ENCODE measurements at places on chromosomes 4 and X. TPM values are rescaled to one million over a fixed set of nuclear protein-coding genes. Genes with fewer than 3 reads are reported as not detected.

GRCh38 chr4:101977076-101977475 is 186.5 kb downstream of the BANK1 start:
- no peaks in the 10 kb centered on the region for H3K4me1 ChIP-seq
- no peak overlapping the region for H3K4me3 ChIP-seq
- H3K27ac ChIP-seq, result no peak overlapping the region
- no peaks in the 10 kb centered on the region for H3K27me3 ChIP-seq
- no peak for DNase-seq

- no peak for DNase-seq
- H3K4me1 ChIP-seq, result no peaks in the 10 kb centered on the region
- H3K4me3 ChIP-seq, result no peak overlapping the region
- no peak overlapping the region for H3K27ac ChIP-seq
- H3K36me3 ChIP-seq, result no peaks in the 10 kb centered on the region
Measured at GRCh38 chrX:139739138-139739537, 31.2 kb upstream of the MCF2 start.

GRCh38 chr4:156948738-156949137 is 22.9 kb downstream of the PDGFC start:
- H3K4me3 ChIP-seq, result no peak overlapping the region
- DNase-seq, result no peak
- H3K4me1 ChIP-seq, result no peaks in the 10 kb centered on the region
- H3K36me3 ChIP-seq, result no peaks in the 10 kb centered on the region

The FRMPD3 gene
- total RNA-seq, result 0.27 TPM

The EOLA1 gene
- 23.1 TPM for total RNA-seq
